CMK (cell line): ENCODE measurements at places on chromosomes 6 and 20.

- DNase-seq: no peak
Observed at GRCh38 chr6:27892649-27893058, 19.5 kb downstream of the OR2B2 start.

GRCh38 chr6:13697857-13698256 is 13.8 kb downstream of the RANBP9 start:
- no peak for DNase-seq

GRCh38 chr20:4573564-4574355 is 147.9 kb upstream of the PRND start:
- DNase-seq: no peak

DNA sequence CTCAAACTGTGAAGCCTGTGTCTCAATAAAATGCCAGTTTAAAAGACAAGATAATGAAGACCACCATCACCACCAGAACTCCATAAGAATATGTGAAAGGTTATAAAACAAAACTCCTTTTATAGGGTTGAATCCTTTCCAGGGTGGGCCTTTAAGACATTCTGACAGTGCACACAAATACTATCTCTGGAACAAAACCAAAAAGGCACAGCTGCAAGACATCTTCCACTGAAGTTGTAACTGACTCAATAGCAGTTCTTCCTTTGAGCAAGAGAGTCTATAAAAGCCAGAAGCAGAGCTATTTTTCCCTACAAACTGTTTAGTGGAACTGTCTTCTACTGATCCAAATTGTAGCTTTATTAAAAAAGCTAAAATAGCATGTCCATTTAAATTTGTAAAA is 81.6 kb downstream of the EPB41L2 start:
- no peak for DNase-seq

DNA sequence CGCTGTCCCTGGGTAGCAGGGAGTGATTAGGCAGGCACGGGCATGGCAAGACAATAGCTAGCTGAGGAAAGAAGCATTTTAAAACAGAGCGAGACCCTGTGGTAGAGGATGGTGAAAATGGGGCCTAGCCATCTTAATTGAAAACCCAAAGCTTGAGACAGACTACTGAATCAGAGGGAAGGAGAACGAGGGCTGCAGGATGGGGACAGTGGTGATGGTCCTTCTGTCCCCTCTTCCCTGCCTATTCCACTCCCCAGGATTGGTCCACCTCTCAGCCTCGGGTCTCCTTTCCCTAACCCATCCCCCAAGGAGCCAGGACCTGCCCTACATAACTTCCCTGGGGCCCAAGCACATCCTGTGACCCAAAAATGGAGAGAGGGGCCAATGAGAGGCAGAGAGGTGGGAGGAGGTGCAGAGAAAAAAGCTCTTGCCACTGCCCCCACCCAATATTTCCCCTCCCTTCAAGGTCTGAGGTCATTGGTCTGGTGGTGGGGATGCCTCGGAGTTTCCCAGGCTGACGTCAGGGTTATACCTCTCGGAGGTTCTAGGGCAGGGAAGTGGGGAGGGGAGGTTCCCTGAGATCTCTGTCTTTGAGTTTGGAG is 884 bp upstream of the CUTA start:
- no peak for DNase-seq

GRCh38 chr20:38247166-38247509 is 13.4 kb downstream of the KIAA1755 start:
- DNase-seq: no peak

DNA sequence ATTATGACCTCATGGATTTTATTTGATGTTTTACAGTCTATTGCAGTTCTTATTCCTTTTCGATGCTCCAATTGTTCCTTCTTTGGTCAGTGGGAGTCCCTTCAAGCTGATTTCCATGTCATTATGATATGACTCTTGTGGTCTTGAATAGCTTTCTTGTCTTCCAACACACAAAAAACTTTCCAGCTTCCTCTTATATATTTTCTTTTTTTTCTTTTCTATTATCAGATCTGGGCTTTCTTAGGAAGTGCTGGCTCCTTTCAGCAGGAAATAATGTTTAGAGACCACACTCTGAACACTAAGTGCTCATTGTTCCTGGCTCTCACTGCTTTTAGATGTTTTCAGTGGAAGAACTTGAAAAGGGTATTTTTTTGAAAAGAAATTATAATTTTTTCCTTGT is 3.1 kb upstream of the SLC17A1 start:
- peak; percentile 11 for DNase-seq
